ENCODE measurements at places on chromosomes 1 and 21. TPM values are rescaled to one million over a fixed set of nuclear protein-coding genes. Genes with fewer than 3 reads are reported as not detected.

The FAM229A gene
- total RNA-seq = 0.84 TPM

DNA sequence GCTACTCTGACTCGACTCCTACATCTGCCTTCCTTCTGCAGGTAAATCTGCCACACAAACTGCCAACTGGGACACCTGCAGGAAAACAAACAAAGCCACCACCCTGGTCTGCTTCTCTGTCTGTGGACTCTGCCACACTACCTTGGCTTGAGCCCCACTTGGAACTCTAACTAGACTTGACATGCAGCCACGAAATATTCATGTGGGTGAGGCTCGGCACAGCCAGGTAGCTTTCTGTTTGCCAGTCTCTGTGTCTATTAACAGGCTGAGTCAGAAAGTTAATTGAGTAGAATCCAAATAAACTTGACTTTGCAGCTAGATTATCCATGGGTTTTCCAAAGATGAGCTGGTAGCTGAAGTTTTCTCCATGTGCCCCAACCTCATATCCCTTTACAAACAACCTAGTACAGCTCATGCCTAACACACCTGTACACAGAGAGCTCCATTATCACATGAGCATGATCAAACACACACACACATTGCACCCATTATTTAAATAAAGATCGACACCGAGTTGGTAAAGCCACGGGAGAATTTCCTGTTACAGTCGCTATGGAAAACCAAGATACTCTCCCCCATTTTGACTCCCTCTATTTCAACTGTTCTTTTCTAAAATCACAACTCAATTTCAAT lies 808 bp downstream of the C1orf116 start:
- DNase-seq = no peak

- DNase-seq = no peak
Observed at GRCh38 chr1:25199819-25200620, 32.3 kb downstream of the SYF2 start.

GRCh38 chr1:70084314-70084915 lies 121.0 kb downstream of the LRRC40 start:
- DNase-seq = no peak
